Stimulated activated CD4-positive, alpha-beta T cell treated with anti-CD3 and anti-CD28 coated beads, Interleukin-1b, Interleukin-23, amount 100 ng/mL, for 1 hour (primary cell): ENCODE measurements at places on chromosomes 1 and 21.

- DNase-seq, result no peak
These were observed 184.0 kb upstream of the C1orf87 start for GRCh38 chr1:60257531-60257930.

- no peak for DNase-seq
These were observed 10.8 kb downstream of the FTCD start for GRCh38 chr21:46144464-46145070.

- DNase-seq, result no peak
These were observed 9.2 kb upstream of the TTC22 start for GRCh38 chr1:54810153-54810942.

DNA sequence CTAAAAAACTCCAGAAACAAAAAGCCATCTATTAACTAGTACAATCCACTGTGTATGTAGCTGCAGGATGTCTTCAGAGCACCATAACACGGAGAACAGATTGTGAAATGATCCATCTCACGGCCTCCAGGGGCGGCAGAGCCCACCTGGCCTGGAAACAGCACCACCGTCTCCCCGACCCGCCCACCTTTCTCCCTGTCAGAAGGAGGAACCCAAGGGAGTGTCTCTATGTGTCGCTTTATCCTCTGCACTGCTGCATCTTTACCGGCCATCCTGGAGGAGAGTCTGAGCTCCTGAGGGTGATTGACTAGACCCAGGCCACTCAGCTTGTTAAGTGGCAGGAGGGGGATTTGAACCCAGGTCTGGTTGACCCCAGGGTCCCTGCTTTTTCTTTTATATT lies 405.0 kb downstream of the MATN1 start:
- DNase-seq, result no peak

DNA sequence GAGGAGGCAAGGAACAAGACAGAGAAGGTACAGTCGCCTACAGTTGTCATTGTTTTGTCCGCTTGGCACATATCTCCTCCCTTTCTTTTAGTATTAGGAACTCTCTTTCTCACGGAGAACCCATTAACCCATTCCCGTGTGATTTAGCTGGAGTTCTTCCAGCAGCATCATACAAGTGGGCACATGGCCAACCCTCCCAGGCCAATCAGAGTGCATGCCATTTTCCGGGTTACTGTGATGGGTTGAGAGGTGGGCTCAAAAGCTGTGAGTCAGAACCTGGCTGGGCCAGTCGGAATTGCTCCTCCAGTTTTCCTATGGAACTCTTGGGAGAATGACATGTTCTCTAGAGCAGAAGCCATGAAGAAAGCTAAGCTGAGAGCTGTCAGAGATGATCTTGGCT lies 83.1 kb upstream of the SOD1 start:
- DNase-seq, result no peak

- DNase-seq, result no peak
These were observed 13.0 kb upstream of the CCDC190 start for GRCh38 chr1:162873671-162874666.

DNA sequence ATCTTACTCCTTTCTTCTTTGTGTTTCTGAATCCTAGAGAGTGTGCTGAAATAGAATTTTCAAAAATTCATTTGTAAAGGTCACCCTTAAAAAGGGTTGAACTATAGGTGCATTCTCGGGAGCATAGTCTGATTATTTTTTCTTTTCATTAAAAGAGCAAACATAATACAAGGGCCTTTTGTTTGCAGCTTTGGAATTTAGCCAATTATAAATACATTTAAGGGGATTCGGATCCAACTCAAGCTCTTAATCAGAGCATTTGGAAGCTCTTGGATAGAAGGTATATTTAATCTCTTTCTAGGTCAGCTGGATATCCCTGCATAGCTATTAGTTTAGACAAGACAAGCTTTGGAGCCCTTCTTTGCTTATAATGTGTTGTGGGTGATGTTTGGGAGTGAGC lies 321.7 kb downstream of the HHAT start:
- DNase-seq, result no peak

GRCh38 chr1:78255846-78256245 lies 210.1 kb downstream of the GIPC2 start:
- DNase-seq, result no peak

DNA sequence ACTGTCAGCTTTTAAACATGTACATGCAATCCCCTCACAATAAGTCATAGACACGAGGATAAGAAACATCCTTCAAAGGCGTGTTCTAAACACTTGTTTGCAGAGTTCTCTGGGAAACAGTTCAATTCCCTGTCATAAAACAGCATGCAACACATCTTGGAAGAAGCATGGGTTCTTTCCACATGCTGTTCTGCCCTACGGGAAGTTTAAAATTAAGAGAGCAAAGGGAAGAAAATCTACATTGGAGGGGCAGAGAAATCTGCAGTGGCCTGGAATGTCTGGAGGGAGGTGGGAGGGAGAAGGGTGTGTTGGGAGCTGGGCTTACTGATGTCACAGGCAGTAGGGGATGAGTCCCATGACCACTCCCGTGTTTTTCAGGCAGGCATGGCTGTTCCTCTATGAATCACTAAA lies 98.3 kb upstream of the SLC2A1 start:
- DNase-seq, result no peak

DNA sequence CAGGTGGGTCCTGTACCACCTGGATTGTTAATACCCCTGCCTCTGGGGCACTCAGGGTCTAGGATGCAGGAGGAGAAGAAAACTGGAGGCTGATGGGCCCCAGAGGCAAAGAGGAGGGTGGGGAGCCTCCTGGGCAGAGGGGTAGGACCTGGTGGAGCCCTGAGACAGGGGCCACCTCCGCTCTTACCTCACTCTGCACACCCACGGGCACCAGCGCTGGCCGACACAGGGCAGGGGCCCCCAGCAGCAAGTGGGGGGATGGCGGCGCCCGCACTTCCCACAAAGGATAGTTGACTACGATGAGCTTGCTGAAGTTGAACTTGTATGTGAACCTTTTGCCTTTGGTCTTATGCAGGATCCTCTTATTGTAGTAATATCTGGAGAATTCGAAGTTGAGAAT lies 1.1 kb downstream of the ETV3L start:
- DNase-seq, result no peak
